ENCODE measurements at places on chromosomes 11 and 22.

DNA sequence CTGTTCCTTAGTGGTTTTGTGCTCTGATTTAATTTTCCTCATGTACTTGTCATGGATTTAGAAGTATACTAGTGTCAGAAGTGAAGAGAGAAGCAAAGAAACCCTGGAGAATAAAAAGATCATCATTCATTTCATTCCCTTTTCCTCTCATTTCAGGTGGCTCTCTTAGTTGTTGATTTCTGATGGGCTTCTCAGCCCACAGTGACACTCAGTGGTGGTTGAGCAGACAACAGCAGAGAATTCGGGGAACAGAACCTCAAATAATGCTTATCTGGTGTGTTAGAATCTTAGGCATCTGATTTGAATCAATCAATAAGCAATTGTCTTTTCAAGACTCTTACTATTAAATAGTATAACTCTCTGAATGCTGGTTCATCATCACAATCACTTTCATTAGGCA lies 1289.4 kb downstream of the FAM181B start:
- no peak for DNase-seq

DNA sequence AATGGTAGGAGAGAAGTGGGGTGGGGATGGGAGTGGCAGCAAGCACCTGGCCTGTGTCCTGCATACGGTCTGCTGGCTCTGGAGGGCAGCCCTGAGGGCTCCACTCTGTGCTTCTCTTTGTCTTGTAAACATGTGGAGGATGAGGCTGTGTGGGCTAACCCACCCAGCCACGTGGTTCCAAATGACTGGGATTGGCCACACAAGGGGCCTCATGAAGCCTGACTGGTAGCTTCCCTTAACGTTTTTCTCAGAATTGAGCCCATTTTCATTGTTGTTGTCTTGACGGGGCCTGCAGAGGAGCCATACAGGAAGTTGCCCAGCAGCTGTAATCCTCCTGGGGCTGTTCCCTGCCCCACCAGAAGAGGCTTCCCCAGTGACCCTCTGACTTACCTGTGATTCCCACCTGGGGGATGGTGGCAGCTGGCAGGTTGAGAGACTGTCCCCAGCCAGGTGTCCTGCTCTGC lies 18.0 kb downstream of the DERL3 start:
- no peak for DNase-seq

- DNase-seq: no peak
Measured at GRCh38 chr22:22907551-22908494, 20.2 kb downstream of the IGLL5 start.

DNA sequence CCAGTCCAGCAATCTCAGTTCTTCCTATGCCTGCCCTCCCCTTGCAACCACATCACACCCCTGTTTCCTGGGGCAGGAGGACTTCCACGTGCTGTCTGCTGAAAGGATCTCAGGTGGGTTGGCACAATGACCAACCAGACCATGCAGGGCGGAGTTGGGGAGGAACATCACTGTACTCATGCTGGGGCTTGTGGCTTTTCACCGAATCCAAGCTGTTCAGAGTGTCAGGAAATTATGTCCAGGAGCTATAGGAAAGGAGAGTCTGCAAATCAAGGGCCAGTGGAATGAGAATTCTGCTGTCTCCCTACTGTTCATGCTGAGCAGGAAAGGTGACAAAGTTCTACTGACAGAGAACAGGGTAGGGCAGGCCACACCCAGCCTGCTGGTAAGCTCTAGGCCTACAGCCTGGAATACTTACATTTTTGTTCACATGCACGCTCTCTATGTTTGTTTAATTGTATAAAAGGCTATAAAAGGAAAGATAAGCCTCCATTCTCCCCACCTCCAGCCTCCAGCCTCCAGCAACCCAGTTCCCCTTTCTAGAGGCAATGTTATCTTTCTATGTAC lies 1.7 kb upstream of the PLAAT2 start:
- DNase-seq: no peak

DNA sequence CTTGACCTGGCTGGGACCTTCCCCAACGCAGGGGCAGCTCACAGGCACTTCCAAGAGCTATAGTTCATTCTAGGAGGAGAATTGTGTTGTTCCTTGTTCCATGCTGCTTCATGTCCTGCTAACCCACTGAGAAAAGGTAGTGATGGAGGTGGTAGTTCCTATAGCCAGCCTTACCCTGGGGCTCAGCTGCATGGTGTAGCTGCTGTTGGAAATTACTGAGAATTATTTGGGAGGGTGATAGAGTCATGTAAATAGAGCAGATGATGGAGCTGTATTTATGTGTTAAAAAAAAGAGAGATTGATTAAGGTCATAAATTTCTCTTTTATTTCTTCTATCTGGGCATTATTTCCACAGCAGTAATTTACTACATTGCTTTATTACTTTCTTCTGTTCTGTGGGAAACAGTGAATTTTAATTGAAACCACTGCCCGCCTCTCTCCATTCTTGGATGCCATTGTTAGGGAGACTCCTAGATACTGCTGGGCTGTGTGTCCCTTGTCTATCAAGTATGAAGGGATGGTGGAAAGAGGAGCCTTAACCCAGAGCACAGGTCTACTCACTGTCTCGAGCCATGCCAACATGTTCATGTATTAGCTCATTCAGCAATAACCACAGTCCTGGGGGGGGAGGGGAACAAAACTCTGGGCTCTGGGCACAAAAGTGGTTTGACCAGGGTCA lies 309.2 kb downstream of the FAT3 start:
- DNase-seq: no peak

DNA sequence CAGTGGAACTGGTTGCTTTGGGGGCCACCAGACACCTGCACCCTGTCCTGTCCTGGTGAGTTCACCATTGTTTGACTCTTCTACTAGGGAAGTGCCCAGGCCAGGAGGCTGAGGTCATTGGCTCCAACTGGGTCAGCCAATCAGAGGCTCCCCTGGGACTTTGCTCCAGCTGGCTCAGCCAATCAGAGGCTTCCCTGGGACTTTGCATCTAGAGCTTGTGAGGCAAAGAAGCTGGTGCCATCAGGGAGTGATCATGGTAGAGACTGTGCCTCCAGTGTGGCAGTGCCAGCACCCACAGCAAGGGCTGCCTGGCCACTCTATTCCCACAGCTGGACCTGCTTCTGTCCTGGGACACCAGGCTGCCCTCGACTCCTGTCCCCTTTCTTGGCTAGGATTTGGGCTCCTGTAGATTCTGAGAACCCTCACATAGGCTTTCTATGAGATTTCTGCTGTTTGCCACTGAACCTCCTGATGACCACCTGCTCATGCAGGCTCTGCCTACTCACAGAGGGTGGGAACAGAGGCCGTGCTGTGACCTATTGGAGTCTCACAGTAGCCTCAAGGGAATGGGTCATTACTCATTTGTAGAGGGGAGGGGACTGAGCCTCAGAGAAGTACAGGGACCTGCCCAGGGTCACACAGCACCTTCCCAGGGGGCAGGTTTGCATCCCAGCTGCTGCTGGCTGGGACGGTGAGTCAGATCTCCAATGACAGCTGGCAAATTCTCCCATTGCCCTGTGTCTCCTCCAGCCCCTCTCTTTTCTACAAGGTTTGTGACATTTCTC lies 59.2 kb upstream of the SHISAL1 start:
- no peak for DNase-seq

GRCh38 chr11:116694815-116695590 lies 77.8 kb downstream of the BUD13 start:
- no peak for DNase-seq
